ENCODE measurements at places on chromosomes 4 and X.

GRCh38 chr4:146155152-146155724 lies 20.3 kb upstream of the LSM6 start:
- no peak for DNase-seq

DNA sequence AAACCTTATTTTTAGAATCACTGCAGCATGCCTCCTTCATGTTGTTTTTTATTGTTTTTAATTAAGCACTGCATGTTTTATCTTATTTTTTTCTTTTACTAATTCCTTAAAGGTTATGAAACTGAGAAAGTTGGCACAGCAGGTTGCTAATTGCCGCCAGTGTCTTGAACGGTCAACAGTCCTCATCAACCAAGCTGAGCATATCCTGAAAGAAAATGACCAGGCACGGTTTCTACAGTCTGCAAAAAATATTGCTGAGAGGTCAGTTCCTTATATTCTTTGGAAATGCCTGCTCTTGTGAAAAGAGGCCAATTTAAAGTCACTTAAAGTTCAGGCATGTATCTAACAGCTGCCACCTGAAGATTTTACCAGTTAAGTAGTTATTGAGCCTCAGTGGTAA lies 76.8 kb downstream of the TEX13B start:
- DNase-seq: no peak

GRCh38 chrX:118536204-118536603 lies 40.6 kb downstream of the DOCK11 start:
- DNase-seq: no peak

DNA sequence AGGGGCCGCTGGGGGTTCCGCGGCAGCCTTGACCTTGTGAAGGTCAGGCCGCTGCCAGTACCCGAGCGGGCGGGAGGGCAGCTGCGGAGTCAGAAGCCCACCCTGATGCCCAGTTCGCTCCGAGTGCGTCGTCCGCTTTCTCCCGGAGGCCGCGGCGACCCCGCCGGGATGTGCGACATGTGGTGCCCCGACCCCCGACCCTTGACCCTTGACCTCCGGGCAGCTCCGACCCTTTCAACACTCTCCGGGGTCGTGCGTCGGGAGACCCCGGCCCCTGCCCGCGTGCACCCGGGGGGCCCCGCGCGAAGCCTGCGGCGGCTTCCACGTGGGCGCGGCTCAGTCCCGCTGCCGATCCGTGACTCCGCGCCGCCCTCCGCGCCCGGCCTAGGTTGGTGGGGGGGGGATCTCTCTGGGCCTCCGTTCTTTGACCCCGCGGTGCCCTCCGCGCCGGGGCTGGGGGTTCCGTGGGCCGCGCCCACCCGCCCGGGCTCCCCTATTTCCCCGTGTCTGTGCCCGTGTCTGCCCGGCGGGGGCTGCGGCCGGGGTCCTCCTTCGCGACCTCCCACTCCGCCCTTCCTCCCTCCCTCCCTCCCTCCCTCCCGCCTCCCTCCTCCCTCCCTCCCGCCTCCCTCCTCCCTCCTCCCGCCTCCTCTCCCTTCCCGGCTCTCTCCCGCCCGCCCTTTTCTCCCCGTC lies 609 bp upstream of the SLC25A6 start:
- DNase-seq: peak; percentile 83

DNA sequence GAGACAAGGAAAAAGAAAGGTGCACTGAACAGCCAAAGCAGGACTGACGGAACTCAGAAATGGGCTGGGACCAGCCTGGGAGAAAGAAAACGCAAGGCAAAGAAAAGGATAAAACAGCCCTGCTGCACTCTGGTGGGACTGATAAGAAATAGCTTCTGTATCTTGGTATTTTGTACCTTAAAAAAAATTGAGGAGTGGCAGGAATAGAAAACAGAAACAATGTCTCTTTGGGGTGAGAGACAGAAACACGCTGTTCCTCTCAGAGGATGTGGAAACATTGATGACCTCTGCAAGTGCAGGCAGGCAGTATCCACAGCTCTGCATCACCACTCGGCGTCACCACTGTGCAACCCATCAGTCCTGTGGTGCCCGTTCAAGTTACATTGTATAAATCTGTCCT lies 152.5 kb upstream of the SPRY1 start:
- no peak for DNase-seq

DNA sequence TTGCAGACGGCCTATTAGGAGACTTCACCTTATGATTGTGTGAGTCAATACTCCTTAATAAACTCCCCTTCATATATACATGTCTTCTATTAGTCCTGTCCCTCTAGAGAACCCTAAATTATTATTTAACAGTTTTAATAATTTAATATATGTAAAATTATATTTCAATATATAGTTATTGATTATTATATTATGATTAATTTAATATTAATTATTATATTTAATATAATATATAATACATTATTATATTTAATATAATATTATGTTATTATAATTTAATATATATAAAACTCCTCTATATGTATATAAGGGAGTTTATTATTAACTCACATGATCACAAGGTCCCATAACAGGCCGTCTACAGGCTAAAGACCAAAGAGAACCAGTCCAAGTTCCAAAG lies 533.2 kb downstream of the ARAP2 start:
- DNase-seq: no peak

- peak; percentile 24 for DNase-seq
Observed at GRCh38 chr4:99885063-99885664, 9.1 kb downstream of the LAMTOR3 start.

- DNase-seq: no peak
Observed at GRCh38 chr4:20901851-20902250, 201.6 kb downstream of the PACRGL start.

DNA sequence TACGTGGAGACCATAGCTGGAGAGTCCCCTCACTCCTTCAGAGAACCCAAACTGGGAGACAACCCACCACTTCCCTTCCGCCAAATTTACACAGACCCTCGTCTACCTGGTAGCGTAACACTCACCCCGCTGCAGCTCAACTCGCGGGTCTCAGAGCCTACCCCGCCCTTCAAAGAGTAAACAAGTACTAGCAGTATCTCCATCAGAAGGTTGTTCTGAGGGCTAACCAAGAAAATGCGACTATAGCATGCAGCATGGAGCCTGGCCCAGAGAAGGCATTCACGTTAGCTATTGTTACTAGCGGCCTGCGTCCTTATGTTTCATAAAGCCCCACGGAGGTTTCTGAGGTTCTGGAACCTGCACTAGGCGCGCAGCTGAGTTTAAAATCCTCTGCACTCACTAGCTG lies 531 bp upstream of the MANBA start:
- no peak for DNase-seq

GRCh38 chr4:26962720-26963119 lies 102.1 kb downstream of the STIM2 start:
- DNase-seq: no peak

GRCh38 chrX:40579141-40579540 lies 1.6 kb upstream of the ATP6AP2 start:
- DNase-seq: no peak

DNA sequence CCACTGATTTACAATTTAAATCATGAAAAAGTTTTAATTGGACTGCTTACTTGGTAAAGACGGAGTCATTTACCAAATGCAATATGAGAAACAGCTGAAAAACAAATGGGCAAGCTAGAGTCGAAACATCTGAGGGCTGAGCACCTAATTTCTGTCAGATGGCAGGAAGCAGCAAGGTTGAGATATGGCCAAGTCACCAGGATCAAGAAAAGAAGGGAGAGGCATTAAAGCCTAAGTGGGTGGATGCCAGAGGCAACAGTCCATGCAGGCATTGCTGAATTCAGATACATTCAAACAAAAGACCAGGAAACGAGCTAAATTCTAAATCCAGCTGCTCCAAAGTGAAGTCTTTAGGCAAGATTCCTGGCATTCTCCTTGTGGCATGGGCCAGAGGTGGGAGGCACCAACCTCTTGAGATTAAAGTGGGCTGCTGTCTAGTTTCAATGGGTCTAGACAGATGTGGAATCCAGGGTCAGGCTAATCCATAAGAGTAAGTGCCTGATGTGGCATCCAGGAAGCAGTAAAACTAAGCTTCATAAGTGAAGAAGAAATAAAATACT lies 8.0 kb upstream of the ARSJ start:
- no peak for DNase-seq

DNA sequence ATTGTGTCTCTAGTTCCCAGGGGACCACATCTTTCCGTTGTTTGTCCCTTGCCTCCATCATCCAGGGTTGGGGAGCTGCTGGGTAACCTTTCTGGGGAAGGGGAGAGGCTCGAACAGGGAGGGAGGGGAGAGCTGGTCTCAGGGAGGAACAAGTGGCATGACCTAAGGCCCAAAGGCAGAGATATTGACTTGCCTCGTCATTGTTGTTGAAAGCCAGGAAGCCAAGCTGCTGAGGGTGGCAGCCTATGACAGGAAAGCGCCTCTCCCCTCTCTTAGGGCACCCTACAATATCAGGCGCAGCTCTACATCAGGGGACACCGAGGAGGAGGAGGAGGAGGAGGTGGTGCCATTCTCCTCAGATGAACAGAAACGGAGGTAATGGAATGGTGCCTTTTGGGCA lies 20.8 kb downstream of the ZNF185 start:
- DNase-seq: no peak

Measured in fibroblast of skin of scalp (primary cell).